ENCODE measurements at places on chromosomes 12 and 14.

- DNase-seq: no peak
These were observed 58.4 kb downstream of the CCDC85C start for GRCh38 chr14:99545586-99545985.

DNA sequence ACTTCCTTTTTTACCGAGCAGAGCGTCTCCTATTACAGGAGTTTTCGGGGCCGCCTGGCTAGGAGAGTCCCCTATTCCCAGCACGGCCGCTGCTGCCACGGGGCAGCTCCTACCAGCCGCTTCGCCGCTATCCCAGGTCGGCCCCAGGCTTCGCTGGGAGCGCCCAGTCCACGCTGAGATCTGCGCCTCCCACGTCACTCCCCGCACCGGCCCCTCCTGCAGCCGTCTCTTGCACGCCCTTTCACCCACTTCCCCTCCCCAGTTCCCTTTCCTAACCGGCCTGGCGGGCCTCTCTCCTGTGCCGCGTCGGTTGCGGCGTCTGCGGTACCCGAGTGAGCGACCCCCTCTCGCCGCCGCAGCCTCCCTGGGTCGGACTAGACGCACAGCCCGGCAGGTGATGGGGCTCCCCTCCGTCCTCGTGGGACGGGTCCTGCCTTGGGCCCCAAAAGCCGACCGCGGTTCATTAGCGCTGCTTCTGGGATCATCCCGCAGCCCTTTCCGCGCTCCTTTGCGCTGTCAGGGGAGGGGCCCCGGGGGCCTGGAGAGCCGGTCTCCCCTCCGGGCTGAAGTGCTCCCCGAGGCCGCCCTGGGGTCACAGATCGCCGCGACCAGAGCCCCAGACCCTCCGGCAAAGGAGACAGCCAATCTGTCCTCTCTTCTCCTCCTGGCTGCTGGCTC is 1318.4 kb downstream of the TMEM121 start:
- DNase-seq: peak; percentile 62

GRCh38 chr14:103014466-103015228 is 42.7 kb downstream of the CDC42BPB start:
- DNase-seq: no peak

DNA sequence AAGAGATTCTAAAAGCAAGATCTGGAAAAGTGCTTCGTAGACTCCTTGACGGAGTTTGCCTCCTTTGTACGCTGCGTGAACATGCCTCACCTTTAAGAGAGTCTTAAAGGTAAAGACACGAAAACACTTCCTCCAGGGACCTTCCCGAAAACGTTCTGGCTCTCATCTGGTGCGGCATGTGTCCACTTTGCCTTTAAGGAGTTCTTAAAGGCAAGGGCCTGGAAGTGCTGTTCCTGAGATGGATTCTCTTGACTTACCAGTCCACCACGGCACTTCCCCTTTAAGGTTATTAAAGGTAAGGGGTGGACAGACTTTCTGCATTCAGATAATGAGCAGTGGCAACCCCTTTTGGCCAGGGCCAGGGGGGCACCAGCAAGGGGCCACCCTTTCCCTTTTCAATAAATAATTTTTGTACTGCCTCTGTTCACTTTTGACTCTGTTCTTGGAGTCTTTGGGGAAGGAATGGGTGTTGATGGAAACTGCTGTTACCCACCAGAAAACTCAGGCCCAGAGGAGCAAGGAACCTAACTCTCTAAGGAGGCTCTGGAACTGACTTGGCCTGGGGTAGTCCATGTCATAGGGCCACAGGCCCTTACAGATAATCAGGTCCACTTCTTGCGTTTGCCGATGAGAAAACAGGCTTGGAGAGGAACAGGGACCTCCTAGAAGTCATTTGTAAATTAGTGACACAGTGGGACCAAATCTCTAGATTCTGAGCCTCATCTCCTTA is 4.4 kb downstream of the REM2 start:
- no peak for DNase-seq

DNA sequence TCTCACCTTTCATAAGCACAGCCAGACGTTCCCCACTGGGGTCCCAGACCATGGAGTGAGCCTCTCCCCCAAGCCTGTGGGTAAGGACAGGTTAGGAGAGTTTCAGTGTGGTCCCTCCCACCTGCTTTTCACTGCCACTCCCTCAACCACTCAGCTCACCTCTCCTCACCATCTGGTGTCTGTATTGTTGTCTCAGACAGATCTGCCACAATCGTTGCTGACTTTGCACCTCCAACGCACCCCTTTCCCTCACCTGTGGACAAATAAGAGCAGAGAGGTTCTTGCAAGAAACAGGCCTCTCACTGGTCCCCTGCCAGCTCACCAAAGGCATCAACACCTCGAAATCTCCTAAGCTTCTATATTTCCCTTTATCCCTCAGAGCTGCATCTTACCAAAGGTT is 8.8 kb downstream of the MYG1 start:
- DNase-seq: no peak

- no peak for DNase-seq
These were observed 146.9 kb downstream of the ESR2 start for GRCh38 chr14:64147126-64147790.

DNA sequence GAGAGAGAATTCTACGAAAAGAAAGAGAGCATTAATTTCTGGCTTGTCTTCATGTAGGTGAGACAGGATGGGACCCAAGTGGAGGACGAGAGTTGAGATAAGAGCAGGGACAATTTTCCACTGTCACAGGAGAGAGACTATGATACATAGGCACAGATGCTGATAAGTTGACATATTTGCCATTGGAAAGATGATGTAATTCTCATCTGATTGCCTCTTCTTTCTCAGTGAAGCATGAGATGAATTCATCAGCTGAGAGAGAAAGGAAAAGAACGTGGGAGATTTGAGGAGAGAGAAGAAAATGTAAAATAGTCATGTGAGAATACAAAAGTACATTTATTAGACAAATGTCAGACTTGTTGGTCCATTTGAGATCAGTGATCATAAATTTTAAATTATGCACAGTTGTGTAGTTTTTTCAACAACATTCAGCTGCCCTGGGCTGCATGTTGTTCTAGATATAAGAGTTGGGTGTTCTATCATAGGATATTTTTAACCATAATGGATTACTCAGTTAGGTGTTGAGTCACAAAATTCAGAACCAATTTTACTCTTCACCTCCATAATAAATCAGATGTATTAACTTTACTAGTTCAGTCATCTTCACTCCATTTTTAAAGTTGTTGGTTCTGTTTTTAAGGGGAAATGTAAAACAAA is 222.9 kb downstream of the DPY19L2 start:
- DNase-seq: no peak

- DNase-seq: peak; percentile 90
These were observed 20.2 kb downstream of the KRT8 start for GRCh38 chr12:52884526-52885293.
